Central memory CD4-positive, alpha-beta T cell (primary cell): ENCODE measurements at places on chromosomes 16 and 17.

- DNase-seq = no peak
These were observed 9.8 kb downstream of the SLFN5 start for GRCh38 chr17:35252651-35253050.

DNA sequence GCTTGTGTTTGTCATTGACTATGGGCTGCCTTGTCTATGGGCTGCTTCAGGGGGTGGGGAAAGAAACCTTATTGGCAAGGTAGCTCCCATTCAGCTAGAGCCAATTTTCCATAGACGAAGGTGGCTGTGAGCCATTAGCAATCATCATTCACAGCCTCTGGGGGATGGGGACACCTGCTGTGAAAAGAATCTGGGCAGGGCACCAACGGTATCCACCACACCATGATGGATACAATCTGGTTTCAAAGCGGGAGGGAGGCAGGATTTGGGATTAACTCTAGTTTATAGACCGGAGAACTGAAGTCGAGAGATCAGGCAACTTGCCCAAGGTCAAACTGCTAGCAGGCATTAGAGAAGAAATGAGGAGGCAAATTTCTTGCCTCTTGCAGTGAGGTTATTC, 182.3 kb downstream of the SHISA9 start:
- DNase-seq = no peak

GRCh38 chr17:61139219-61139618, 260.4 kb upstream of the TBX2 start:
- DNase-seq = peak; percentile 77

- no peak for DNase-seq
These were observed 518.2 kb upstream of the GOT2 start for GRCh38 chr16:59252317-59252716.

GRCh38 chr16:81004646-81005353, 1.9 kb downstream of the CMC2 start:
- DNase-seq = peak; percentile 60

DNA sequence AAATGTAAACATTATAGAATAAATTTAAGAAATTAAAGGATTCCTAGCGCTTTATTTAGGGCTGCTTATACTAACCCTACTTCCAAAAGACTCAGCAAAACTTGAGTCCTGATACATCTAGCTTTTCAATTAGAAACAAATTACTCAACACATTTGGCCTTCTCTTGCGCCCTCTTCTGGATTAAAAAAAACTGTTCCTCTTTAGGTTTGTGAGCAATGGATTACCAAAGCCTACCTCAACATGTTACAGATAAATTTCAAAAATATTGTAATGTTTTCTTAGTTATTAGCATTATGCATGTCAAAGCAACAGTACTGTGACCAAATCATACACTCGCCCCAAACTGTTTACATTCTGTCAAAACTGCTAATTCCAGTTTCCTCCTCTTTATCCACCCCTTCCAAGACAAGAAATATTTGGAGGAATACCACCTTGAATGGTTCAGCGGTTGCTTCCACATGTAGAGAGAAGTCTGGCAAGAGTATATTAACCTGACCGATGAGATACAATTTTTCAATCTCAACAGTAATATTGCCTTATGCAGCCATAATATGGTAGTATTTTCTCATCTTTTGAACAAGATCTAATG, 2.7 kb downstream of the NUFIP2 start:
- peak; percentile 61 for DNase-seq

DNA sequence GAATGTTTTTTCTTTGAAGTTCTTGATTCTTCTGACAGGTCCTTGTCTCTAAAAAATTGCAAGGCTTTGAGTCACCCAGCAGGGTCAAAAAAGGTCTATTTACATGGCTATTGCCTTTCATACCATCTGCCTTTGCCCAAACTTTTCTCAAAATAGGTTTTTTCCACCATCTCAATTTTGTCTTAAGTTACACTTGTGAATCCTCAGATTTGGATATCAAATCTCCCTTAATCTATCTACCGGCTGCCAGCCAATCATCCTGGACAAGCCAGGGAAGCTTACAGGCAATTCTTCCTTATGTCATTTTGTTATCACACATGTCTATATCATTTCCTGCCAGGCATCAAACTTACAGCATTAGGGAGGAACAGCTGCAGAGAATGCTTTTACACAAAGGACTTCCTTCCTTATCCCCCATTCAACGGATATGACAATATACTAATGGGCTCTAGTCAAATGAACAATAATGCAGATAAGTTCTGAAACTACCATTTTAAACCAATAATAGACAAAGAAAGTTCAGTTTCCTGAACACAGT, 104.1 kb upstream of the CORO6 start:
- peak; percentile 46 for DNase-seq

DNA sequence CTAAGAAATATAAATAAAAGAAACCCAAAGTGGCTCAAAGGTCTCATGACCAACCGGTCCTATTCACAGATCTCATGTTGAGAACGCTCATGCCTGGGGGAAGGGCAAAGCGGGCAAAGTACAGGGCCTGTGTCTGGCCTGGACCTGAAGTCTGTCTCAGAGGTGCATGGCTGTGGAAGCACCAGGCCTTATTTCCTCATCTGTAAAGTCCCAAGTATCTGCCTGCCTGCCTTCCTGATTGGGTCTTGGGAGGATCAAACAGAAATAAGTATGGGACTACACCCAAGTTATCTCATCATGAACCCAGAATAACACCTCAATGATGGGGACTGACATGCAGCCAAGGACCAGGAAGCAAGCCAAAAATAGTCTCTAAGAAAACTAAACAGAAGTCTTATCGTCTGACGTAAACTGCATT, 14.2 kb downstream of the AXIN2 start:
- DNase-seq = peak; percentile 32

- no peak for DNase-seq
These were observed 539 bp downstream of the LRRC45 start for GRCh38 chr17:82023447-82024241.

- no peak for DNase-seq
These were observed 34.5 kb downstream of the HLF start for GRCh38 chr17:55299162-55299838.
